Epithelial cell of proximal tubule (primary cell): ENCODE measurements at places on chromosomes 12 and 14. TPM values are rescaled to one million over a fixed set of nuclear protein-coding genes. Genes with fewer than 3 reads are reported as not detected.

GRCh38 chr14:72308967-72309485, 376.8 kb downstream of the RGS6 start:
- DNase-seq: no peak

The SYT1 gene
- total RNA-seq: 1.2 and 2.0 TPM in 2 replicates

- DNase-seq: no peak
These were observed 254.4 kb upstream of the CCDC196 start for GRCh38 chr14:66231820-66232219.

DNA sequence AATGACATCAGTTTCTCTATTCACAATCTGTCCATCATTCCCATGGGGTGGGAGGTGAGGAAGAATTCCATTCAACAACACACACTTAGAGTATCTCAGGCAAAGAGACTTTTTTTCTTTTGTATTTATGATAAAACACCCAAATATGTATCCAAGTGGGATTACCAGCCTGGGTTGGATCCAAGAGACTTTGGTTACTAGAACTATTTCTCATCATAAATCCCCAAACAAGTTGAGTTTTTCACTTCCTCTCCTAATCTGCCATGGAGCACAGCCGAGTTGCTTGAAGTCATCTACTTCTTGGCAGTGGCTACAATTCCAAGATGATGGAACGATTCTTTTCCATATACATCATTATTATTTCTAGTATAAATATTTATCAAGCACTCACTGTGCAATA, 209.2 kb upstream of the HMGA2 start:
- DNase-seq: no peak

DNA sequence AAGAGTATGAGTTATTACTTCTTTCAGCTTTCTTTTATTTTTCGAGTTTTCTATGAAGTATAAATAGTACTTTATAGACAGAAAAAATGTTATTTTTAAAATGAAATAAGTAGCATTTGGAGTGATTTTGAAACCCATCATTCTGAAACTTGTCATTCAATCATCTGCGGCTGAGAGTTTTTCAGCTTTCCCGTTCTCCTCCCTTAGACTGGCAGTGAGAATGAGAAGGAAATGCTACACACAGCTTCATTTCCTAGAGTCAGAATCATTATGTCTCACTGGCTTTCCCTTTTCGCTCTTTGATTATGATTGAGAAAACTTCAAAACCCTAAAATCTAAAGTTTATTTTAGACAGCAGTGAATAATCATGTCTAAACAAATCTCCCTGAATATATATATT, 33.7 kb upstream of the GNPNAT1 start:
- no peak for DNase-seq

GRCh38 chr14:69554500-69554899, 20.2 kb downstream of the CCDC177 start:
- no peak for DNase-seq
